Stimulated activated CD4-positive, alpha-beta T cell treated with anti-CD3 and anti-CD28 coated beads, Interleukin-4, amount 100 ng/mL, for 1 hour (primary cell): ENCODE measurements at places on chromosomes 5 and 9.

DNA sequence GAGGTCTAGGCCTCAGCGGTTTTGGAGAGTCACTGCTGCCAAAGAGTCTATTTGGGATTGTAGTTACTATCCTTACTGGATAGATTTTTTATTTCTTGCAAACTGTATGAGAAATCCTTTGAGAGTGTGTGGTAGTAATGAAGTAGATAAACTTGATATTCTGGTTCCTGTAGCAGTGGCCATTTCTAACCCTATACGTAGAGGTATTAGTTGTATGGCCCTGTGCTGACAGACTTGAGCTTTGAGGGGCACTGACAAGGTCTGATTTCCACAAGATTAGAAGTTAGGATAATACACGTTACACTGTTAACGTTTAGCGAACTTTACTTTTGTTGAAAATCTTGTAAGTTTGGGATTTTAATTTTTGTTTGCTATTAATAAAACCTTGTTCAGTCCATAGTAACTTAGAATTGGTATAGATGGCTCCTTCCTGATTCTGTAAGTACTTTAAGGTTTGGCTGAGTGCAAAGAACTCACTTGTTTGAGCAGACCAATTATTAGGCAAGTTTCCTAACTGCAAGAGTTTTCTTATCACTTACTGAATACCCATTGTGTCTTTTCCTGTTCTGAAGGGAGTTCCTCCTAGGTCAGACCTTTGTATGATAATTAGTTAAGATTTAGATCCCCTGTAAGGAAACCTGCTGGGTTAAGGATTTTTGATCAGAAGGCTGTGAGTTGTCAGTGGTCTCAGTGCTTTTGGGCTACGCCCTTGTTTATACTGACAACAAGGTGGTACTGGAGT lies 31.4 kb downstream of the GCNT1 start:
- DNase-seq = no peak

GRCh38 chr5:123882965-123883345 lies 371.0 kb downstream of the CSNK1G3 start:
- no peak for DNase-seq

GRCh38 chr5:103217101-103217500 lies 41.5 kb upstream of the MACIR start:
- no peak for DNase-seq

GRCh38 chr9:4298255-4299004 lies 1.4 kb downstream of the GLIS3 start:
- peak; percentile 38 for DNase-seq

GRCh38 chr5:69224520-69224919 lies 10.2 kb upstream of the CDK7 start:
- DNase-seq = no peak

DNA sequence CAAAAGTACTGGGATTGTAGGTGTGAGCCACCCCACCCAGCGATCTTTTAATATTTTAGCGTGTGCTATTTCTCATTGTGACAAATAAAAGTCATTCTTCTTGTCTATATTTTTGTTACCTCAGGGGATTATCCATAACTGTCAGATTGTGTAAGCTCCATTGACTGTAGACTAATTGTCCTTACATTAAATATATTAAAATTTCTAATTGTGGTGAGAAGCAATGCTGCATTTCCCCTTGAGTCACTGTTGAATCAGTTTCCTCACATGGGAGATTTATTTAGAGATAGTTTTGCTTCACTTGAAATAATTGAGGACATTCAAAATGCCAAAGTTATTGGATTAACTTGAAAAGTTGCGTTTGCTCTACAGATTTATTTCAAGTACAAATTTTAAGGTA lies 782.4 kb upstream of the WWC1 start:
- no peak for DNase-seq

DNA sequence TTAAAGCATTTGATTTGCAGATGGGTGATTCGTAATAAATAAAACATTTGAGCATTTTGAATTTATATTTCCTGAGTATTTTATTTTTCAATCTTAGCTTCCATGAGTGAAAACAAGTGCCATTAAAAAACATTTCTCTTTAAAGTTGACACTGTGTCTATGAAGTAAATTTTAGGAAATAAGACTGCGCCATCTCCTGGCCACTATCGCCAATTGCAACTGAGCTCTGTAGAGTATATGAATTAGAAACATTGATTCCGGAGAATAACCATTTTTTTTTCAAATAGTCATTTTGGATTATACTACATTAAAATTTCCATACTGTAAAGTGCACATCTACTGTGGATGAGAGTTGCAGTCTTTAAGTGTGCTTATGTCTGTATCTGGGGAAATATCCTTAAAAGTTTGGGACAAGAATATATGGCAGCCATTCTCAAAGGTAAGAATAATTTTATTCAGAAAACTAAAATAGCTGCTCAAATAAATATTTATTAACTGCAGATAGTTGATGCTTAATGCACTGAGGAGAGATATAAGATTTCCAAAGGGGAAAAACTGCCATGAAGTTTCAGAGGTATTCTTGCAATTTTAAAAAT lies 5.9 kb downstream of the DMRTA1 start:
- DNase-seq = peak; percentile 52

- no peak for DNase-seq
These were observed 24.6 kb downstream of the TRAF2 start for GRCh38 chr9:136910901-136911245.

- DNase-seq = peak; percentile 20
These were observed 49.4 kb downstream of the MEF2C start for GRCh38 chr5:88833371-88834130.

GRCh38 chr9:87793292-87793691 lies 67.4 kb downstream of the CTSL start:
- DNase-seq = no peak

DNA sequence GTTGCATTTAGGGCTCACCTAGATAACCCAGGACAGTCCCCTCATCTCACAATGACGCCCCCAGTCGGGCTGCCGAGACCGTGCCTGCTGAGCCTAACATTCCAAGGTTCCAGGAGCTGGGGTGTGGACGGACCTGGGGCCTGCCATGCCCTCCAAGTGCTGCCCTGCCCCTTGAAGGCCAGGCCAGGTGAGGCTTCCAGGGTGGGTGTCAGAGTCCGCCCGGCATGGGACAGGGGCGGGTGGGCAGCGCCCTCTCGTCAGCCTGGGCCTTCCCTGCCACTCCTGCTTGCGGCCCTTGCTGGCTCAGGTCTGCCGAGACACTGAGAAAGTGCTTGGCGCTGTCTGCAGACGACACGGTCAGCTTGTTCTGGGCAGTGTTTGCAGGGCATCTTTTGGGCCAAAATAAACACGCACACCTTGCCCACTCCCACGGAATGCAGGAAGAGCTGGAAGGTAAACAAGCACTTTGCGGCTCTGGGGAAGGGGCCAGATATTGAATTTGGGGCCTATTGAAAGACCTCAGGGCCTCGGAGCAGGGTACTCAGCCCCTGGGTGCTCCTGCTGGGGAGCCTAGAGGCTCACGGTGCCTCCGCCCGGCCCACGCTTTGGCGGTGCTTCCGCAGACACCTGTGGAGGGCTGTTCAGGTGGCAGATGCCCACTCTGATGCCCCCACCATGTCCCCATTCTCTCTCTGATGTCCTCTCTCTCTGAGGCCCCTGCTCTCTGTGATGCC lies 4.2 kb upstream of the SCGB3A1 start:
- no peak for DNase-seq

DNA sequence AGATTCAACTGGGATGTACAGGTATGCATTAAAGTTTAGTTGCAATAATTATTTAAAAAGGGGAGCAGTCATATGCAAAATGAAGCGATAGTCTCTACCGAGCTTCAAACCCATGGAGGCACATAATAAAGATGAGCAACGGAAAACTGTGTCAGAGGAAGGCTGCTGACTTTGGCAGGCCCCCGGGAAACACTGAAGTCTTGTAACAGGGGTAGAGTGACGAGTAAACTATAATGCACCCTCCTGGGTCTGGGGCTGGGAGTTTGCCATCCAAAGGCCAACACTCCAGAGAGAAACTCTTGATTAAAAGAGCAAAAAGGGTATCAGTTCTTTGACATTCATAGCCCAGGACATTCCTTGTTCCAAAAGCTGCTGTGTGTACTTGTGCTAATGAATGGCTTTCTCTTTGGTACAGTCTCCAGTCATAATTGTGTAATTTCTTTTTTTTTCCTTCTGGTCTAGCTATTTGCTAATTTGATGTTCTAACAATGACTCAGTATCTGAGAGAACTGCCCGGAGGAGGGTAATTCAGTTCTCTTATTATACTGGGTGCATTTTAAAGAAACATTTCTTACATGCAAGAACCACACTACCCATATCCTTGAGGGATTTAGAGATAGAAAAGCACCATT lies 59.2 kb downstream of the TNC start:
- DNase-seq = no peak

DNA sequence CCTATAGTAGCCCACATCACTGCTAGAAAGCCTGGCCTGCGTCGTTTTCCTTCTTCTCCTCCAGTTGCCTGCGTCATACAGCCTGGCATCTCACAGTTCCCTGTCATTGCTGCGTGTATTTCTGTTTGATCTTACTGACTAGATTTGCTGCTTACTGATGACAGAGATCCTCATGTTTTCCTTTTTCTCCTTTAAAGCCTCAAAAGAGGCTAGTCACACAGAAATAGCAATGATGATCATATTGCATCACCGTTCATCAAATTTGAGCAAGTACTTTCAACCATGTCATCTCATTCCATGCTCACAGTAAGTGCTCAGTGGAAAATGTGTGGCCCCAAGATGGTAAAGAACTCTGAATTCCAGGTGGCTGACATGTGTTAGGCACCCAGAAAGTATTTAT lies 76.8 kb downstream of the MVB12B start:
- DNase-seq = no peak

DNA sequence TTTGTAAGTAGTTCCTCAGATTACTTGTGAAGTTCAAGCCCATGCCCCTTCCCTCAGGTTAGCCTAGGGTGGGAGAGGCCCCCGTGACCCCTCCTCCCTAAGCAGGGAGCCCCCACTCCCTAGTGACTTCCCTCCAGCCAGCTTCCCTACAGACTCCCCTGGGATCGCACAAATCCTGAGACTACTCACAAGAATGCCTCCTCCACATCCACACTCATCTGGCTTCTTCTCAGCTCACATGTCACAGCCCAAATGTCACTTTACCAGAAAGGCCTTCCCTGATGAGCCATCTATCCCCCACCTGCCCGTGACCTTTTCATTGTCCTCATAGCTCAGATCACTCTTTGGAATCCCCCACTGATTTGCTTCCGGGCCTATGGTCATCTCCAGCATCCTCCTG lies 96.7 kb upstream of the ARAP3 start:
- DNase-seq = no peak

DNA sequence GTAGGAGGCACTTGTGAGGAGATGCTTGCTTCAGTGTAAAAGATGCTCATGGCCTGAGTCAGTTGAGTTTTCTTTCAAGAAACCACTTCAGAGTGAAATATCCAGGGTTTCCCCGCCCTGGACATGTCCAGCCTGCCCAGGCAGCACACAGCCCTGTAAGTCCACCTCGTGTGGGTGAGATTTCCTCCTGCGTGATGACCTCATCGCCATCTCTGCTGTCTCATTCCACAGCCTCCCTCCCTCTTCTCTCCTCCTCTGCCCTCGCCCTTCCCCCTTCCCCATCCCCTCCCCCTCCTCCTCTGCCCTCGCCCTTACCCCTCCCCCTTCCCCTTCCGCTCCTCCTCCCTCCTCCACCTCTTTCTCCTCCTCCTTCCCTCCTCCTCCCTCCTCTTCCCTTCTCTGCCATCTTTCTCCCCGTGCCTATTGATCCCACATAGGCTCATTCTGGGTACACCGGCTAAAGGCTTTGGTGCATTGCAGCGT lies 34.0 kb upstream of the NCS1 start:
- DNase-seq = no peak

- peak; percentile 7 for DNase-seq
These were observed 210.2 kb upstream of the ACTBL2 start for GRCh38 chr5:57692582-57693487.

GRCh38 chr9:112531666-112532282 lies 45.1 kb downstream of the KIAA1958 start:
- DNase-seq = no peak

DNA sequence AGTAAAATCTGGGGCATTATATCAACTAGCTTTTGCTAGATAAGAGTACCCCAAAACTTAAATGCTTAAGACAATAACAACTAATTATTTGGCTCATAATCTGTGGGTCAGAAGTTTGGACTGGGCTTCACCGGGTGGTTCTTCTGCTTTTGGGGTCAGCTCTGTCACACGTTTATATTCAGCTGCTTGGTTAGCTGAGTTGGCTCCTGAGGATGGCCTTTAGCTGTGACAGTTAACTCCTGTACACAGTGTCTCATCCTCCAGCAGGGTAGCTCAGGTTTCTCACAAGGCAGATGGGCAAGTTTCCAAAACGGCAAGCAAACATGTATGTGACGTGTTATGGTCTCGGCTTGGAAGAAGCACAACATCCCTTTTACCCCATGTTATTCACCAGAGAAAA lies 488.2 kb downstream of the TLE4 start:
- DNase-seq = no peak

DNA sequence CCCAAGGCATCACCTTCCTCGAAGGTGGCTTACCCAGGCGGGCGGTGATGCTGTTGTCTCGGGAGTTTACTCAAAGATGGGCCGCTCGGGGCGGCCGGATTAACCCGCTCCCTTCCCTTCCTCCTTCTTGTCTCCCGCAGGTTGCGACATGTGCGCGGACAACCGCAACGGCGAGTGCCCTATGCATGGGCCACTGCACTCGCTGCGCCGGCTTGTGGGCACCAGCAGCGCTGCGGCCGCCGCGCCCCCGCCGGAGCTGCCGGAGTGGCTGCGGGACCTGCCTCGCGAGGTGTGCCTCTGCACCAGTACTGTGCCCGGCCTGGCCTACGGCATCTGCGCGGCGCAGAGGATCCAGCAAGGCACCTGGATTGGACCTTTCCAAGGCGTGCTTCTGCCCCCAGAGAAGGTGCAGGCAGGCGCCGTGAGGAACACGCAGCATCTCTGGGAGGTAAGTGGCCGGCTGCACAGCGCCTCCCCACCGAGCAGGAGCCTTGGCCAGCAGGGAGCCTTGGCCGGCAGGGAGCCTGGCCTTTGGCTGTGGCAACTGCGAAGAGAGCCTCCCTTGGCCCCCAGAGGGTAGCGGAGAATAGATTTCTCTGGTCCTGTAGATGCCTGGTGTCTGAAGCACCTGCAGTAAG lies 10.6 kb downstream of the PRDM6 start:
- DNase-seq = no peak

DNA sequence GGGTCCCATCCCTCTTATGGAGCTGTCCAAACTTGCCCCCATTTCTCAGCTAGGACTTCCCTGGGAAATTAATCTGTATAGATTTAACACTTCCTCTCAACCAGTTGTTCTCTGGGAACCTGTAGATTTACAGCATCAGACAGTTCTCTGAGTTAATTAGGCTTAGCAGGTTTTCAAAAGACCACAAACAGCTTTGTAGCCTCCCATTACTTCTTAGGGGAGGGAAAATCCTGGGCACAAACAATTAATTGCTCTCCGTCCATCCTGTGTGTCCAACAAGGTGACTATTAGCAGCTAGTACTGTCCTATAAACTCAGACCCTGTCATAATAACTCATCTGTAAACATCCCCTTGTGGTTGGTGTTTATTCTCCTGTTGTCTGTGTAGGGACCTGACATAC lies 197.9 kb downstream of the GOLPH3 start:
- DNase-seq = no peak

- no peak for DNase-seq
These were observed 166.4 kb downstream of the SLF1 start for GRCh38 chr5:94784536-94785505.
